ENCODE measurements at places on chromosomes 4 and X.

DNA sequence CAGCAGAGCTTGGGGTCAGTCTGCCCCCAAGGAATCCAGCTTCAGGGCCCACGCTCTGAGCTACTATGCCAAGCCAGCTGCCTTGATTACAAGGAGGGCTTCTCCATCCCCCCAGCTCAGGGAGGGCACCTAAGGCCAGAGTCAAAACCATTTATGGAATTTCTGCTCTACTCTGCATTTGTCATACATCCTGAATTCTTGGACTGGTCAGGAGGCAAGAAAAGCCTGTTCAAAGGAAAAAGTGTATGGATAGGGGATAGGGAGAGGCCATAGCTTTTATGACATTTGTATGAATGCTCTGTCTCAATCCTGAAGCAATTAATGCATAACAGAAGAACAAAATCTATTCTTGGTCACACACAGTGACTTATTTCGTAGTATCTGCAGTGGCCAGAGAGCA, 32.2 kb downstream of the EDNRA start:
- no peak for DNase-seq

DNA sequence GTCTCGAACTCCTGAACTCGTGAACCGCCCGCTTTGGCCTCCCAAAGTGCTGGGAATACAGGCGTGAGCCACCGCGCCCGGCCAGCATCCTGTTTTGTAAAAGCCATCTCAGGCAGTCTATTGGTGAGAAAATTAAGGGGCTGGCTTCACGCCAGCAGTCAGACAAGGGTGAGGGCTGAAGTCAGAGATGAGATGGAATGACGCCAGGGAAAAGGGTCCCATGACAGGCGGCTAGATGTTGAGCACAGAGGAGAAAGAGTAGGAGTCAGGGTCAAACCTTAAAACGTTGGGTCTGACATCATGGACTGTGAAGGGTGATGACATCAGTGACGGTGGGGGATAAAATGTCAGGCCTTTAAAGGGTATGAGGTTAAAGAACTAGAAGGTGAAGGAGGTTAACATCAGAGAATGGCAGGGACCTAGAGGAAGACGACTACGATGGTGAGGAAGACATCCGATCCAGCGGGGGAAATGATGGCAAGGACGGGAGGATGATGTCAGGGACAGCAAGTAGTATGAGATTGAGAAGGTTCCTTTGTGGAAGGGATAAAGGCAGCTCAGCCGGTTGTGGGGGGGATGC, 504 bp upstream of the RBM3 start:
- DNase-seq: no peak

GRCh38 chr4:84632092-84632491, 49.2 kb downstream of the CDS1 start:
- DNase-seq: no peak

DNA sequence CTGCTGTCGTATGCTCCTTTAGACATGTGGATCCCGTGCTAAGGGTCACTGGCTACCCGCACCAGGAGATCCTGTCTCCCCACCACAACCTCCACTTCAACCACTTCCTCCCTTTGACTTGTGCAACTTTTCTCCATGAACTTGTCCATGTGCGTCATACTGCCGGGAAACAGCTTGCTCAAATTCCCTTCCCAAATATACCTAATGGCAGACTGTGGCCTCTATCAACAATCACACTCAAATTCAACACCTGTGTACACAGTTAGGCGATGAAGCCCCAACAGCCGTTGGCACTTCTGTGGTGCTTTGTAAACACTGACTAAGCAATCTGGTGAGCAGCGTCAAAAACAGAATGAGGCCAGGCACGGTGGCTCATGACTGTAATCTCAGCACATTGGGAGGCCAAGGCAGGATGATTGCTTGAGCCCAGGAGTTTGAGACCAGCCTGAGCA, 49.5 kb downstream of the CD99L2 start:
- no peak for DNase-seq

GRCh38 chrX:149630681-149631233, 835 bp downstream of the TMEM185A start:
- peak; percentile 20 for DNase-seq

DNA sequence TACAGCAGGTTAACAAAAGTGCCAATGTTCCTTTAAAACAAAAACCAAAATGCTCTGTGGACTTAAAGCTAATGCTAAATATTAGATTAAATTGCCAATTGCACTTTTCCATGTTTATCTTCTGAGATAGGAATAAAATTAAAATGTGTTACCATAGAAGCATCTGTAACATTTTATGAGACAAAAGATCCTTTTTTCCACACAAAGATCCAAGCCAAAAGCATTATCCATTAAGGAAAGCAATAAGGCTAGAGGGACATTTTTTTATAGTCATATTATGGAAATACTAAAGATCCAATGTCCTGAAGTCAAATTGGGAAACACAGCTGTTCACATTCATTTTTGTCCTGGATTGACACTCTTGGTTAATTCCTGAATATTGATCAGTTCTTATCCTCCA, 73.6 kb downstream of the PALLD start:
- DNase-seq: no peak

GRCh38 chr4:106708464-106708816, 327.7 kb downstream of the DKK2 start:
- no peak for DNase-seq

DNA sequence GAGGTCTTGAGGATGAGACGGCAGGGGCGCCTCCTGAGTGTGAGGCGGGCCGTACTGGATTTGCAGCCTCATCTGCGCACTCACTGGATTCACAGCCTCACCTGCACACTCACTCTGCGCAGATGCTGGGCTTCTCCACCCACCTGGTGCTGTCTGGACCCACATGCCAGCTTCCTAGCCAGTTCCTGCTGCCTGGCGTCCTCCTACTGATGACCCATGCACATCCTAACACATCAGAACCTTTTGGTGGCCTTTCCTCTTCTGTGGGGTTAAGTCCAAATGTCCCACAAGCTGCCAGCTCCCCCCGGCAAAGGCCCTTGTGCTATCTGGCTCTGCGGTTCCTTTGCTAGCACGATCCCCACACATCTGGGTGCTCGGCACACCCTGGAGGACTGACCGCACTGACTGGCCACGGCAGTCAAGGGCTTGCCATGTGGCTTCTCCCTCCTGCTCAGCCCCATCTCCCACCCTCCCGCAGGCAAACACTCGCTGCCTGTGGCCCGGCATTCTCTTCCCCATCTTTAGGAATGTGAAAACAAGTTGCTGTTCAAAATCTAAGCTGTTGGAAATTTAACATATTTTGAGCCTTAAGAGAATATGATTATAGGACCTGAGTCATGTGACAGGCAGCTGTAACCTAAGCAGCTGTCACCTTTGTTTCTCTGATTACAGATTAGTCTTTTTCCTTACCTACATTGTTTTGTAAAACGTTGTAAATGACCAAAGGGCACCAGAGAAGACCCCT, 39.4 kb upstream of the AFAP1 start:
- no peak for DNase-seq

- no peak for DNase-seq
Measured at GRCh38 chr4:76282941-76283689, 23.4 kb upstream of the STBD1 start.

DNA sequence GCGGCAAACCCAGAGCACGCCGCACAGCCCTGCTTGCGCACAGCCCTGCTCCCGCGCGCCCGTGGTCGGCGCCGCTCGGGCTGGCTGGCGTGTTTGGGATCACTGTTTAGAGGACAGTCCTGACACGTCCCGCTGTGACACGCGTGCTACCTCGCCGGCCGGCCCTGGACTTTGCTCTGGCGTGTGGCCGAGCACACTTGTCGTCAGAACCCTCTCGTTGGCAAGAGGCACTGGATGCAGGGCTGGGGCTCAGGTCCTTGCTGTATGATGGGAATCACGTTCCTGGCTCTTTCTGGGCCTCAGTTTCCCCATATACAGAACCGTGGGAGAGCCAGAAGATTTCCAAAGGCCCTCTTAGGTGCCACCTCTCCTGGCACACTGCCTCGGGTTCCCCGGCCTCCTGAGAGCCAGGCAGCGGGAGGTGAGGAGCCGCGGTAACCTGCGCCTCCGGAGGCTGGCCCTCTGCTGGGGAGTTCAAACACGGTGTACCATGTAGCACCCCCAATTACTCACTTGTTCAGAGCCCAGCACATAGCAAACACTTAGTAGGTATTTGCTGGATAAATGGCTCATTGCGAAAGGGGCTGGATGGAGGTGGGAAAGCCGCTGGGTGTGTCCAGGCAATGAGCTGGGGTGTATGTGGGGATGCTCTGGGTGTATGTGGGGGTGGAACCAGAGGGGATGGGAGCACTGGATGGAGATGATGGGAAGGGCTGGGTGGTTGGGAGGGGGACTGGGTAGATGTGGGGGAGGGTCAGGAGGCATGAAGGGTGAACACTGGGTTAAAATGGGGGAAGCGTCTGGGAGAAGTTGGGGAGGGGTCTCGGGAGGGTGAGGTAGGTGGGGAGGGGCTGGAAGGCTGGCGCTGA, 76.6 kb downstream of the HTRA3 start:
- DNase-seq: no peak

GRCh38 chrX:48908600-48908999, 2.8 kb downstream of the SLC35A2 start:
- no peak for DNase-seq

DNA sequence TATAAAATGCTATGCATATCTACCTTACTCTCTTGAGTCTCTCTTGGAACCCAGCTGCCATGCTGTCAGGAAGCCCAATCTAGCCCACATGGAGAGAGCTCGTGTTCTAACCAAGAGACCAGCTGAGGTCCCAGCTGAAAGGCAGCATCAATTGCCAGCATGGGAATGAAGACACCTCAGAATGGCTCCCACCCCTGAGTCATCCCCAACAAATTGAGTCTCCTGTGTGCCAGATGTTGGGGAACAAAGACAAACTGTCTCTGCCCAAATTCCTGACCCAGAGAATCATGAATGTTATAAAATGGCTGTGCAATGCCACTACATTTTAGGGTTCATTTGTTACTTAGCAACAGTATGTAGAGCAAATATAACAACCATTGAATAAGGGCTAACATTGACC, 105.2 kb upstream of the STX18 start:
- DNase-seq: no peak

- no peak for DNase-seq
Measured at GRCh38 chr4:151324124-151324751, 1.2 kb downstream of the SH3D19 start.

- DNase-seq: peak; percentile 38
Measured at GRCh38 chr4:76738086-76738931, 159.6 kb downstream of the SOWAHB start.

DNA sequence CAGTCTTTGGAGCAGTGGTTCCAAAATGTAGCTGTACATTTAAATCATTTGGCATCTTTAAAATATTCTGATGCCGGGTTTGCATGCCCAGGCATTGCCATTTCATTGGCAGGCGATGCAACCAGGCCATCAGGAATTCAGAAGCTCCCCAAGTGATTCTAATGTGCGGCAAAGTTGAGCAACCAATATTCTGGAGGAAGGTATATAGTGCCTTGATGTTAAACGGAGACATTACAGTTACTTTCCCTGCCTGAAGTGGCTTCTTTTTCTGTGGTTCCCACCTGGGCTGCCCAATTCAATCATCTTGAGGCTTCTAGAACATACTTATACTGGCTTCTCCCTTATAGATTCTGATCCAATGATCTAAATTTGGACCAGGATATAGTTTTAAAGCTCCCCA, 68.7 kb upstream of the PGM2 start:
- no peak for DNase-seq

- no peak for DNase-seq
Measured at GRCh38 chr4:155047755-155048154, 160.7 kb upstream of the NPY2R start.

GRCh38 chrX:97401154-97401553, 517.4 kb downstream of the RPA4 start:
- DNase-seq: no peak

- DNase-seq: no peak
Measured at GRCh38 chrX:21355831-21356230, 18.4 kb upstream of the CNKSR2 start.

DNA sequence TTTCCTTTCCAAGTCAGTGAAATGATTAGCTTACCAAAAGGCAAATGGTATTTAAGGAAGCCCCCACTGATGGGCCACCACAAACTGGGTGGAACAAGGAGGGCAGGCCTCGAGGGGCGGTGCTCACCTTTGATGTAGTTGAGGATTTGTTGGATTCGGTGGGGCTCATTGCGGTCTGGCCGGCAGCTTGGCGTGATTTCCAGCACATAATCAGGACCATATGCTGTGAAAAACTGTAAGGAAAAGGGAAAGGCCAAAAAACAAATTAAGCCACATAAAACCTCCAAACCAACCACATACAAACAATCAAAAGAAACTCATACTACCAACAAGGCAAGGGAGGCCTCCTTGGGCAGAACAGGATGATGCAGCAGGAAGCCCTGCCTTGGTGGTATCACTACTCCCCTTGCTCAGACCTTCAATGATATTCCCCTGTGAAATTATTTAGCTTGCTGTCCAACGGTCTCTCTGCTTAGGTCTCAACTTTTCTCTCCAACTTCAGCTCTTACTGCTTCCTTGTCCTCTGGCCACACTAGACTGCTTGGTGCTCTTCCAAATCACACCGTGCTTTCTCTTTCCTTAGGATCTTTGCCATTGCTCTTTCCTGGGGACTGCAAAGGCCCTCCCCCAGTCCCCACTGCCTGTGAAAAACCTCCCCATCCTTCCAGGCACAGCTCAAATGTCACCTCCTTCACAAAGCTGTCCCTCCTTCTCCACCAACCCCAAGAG, 46.1 kb upstream of the CITED1 start:
- no peak for DNase-seq

DNA sequence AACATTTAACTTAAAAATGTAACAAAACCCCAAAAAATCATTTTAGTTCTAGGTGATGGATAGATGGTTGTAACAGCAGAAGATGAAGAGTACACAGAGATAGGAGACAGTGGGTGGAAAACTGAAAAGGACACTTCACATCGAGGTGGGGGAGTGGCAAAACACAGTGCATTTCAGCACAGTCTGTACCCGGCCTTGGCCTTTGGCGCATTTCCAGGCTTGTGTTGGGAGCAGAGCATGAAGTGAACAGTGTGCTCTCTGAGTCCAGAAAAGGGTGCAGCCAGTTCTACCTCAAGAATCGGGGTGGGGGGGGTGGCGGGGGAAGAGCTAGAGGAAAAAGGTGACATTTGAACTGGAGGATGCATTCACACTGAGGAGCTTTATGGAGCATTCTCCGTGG, 4.3 kb downstream of the TSPYL2 start:
- DNase-seq: no peak

GRCh38 chr4:34953145-34953799, 1291.0 kb downstream of the ARAP2 start:
- DNase-seq: no peak

DNA sequence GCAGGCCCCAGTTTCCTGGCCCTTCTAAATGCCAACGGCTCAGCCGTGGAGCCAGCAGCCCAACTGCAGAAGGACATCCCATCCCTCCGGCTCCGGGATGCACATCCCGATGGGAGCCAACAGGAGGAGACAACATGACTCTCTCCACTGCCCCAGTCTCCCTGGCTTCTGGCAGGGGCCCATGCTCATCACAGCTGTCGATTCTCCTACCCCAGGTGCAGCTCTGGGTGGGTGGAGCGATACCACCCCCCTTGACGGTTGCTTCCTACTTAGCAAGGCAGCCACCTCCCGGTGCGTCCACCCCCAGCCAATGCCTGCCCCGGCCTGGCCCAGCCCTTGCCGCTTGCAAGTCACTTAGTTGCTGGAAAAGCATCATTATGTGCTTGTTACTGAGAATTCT, 19.5 kb downstream of the ZNF275 start:
- no peak for DNase-seq

Data from amniotic stem cell (primary cell).